ENCODE measurements at places on chromosomes 5 and 9.

GRCh38 chr5:1411099-1411498, 34.1 kb downstream of the SLC6A3 start:
- no peak for DNase-seq

DNA sequence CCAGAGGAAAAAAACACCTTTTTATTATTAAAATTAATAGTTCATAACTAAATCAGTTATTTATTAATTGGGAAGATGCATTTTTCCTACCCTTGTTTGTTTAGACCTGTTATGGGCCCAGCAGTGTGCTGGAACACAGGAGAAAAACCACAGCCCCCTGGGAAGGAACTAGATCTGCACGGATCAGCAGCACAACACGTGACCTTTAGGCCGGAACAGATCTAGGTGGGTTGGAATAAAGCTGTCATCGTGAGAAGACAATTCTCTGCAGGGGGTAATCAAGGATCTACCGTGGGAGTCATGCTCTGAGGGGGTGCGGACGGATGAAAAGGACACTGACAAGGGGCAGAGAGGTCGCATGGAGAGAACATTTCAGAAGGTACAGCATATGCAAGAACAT, 95.8 kb upstream of the SPATA31C2 start:
- no peak for DNase-seq

DNA sequence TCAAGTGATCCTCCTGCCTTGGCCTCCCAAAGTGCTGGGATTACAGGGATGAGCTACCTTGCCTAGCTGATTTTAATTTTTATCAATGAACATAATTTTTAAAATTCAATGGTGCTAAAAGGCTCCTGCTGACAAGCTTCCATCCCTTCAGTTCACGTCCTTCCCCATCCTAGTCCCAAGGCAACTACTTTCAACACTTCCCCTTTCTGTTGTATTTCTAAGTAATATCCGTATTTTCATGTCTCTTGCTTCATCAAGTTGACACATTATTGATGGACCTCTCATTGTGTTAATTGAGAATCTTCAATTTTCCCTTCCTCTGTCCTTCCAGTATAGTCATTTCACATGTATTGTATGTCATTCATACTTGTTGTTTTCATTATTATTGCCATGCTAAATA, 93.8 kb upstream of the RASGRF2 start:
- no peak for DNase-seq

- DNase-seq: no peak
Measured at GRCh38 chr9:34686732-34687131, 4.3 kb downstream of the CCL19 start.

DNA sequence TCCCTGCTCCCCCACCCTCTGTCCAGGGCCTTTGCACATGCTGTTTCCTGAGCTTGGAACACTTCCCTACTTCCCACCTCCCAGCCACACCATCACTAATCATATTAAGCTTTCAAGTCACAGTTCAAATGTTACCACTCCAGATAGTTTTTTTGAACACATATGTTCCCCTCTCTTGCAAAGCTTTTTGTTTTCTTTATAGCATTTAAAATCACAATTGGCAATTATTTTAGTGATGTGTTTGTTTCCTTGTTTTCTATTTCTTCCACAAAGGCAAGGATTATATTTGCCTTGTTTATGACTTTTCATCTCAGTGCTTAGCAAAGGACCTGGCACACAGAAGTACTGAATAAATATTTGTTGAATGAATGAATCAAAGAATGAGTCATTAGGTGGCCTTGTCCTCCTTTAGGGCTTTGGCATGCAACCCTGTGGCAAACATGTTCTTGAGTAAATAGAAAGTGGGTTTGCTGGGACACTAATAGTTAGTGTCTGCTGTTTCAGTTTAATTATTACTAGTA, 386.8 kb downstream of the FGF10 start:
- no peak for DNase-seq

DNA sequence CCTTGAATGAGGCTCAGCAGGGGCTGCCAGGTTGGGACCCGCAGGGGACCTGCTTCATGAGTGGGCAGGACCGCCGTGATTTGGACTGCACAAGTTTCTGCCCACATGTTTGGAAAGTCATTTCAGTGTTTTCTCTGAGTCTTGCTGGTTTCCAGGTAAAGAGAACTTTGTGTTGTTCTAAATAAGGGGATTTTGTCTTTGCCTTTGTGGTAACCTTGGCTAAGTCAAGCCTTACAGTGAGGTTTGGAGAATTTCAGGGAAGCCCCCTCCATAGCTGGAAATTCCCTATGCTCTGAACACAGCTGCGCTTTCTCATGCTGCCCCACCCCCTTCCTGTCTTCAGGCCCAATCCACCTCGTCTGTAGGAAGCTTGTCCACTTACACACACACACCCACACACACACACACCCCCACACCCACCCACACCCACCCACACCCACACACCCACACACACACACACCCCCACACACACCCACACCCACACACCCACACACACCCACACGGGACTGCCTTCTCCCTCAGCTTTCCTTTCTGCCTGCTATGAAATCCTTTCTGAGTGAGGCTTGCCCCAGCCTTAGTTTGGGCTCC, 270.1 kb downstream of the HSPA4 start:
- no peak for DNase-seq

DNA sequence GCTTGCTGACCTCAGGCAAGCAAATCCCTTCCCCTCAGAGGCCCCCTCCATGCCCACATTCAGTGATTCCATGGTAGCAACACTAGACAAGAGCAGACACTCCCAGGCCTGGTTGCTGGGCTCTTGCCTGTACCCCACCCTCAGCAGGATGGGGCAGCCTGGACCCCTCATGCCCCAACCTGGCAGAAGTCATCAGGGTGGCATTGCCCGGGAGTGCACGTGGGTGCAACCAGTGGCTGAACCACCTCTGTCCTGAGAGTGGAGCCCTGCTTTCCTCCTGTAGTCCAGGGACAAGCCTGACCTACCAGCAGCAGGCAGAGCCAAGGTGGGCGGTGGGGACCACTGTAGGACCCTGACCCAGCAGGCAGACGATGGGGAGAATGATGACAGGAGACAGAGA, 65.8 kb upstream of the TBC1D2 start:
- DNase-seq: no peak
